ENCODE measurements at places on chromosomes 7 and 10.

DNA sequence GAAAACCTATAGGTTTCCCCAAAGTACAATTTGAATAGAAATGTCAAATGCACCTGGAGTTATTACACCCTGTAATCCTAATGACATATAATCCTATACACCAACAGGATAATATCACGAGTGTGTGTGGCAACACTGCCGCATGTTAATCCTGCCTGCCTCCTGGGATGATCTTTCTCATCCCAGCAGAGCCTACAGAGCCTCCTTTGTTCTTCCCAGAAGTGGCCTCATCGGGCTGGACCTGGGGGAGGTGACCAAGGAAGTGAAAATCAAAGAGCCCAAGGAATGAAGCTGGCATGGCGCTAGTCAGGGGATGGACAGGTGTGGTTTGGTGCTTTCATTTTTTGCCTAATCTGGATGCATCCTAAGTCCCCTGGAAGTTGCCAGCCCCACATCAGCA, 29.5 kb upstream of the LEP start:
- no peak for DNase-seq

DNA sequence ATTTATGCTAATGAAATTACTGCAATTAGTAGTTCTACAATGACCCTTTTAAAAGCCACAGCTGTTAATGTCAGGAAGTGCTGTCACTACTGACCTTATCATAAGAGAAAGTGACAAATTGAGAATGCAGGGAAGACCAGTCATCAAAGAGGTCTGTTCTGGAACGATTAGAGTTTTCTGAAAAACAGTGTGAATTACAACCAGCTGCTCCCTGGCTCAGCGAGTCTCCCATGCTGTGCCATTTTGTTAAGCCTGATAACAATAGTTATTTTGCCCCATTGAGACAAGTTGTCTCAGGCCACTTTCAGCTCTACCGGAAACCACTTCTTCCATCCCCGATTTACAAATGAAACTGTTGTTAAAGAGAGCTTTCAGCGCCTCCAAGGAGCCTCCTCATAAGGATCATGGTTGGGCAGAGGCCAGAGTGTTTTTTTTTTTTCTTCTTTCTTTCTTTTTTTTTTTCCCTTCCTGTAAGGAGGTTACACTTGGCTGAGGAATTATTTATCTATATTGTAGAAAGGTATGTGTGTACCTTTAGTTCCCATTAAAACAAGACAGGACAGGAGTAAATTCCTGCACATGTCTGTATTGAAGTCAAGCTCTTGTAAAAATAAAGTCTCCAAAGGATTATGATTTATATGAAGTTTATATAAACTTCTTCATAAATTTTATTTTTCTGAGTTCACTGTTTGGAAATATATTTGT, 173.6 kb downstream of the CDCA7L start:
- DNase-seq: no peak

- DNase-seq: no peak
These were observed 20.1 kb upstream of the HDAC9 start for GRCh38 chr7:18475488-18475887.

DNA sequence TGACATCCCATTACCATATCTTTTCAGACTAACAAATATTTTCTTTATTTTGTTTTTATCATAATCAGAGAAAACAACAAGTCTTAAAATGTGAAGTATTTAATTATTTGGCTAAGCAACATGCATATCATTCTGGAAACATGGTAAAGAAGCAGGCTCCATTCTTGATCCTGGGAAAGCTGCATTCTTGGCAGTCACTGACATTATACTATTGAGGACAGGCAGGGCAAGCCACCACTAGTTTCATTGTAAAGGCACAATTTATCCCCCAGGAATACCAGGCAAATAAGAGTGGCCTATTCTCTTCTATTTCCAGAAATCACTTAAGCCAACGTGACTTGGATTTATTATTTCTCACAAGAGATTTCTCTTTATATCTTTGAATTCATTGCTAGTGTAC, 153.8 kb upstream of the AKR1E2 start:
- no peak for DNase-seq

DNA sequence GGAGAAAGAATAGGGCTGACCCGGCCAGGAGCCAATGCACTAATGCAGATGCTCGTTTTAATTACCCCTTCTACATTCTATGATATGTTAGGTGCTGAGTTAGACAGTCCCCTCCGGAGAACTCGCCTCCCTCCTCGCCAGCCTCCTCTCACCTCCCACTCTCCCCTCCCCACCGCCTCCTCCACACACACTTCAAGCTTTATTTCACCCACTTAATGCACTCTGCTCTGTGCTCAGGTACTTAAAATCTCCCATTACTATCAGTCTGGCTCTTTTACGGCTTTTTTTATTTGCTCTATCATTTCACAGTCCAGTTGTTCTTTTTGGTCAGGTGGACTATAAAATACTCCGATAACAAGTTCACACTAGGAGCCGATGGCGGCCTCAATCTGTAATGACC, 231.6 kb downstream of the TEX36 start:
- no peak for DNase-seq

- no peak for DNase-seq
These were observed 2.9 kb upstream of the IFRD1 start for GRCh38 chr7:112447406-112447805.

DNA sequence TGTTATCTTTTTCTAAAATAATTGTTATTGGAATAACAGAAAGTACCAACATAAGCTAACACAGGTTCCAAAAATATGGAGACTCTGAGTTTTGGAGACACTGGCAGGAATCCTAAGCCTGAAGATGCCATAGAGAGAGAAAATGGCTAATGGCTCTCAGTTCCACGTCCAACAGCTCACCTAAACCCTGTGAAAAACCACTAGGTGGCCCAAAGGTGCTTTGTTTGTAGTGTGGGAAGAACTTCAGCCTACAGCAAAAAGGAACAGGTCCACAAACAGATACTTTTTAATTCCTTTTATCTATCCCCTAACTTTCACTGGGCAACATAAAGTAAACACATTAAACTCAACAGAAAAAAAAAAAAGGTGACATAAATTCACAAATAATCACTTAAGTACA, 272.3 kb downstream of the SEMA3D start:
- no peak for DNase-seq

GRCh38 chr10:102669206-102670064, 25.2 kb downstream of the TRIM8 start:
- DNase-seq: no peak

DNA sequence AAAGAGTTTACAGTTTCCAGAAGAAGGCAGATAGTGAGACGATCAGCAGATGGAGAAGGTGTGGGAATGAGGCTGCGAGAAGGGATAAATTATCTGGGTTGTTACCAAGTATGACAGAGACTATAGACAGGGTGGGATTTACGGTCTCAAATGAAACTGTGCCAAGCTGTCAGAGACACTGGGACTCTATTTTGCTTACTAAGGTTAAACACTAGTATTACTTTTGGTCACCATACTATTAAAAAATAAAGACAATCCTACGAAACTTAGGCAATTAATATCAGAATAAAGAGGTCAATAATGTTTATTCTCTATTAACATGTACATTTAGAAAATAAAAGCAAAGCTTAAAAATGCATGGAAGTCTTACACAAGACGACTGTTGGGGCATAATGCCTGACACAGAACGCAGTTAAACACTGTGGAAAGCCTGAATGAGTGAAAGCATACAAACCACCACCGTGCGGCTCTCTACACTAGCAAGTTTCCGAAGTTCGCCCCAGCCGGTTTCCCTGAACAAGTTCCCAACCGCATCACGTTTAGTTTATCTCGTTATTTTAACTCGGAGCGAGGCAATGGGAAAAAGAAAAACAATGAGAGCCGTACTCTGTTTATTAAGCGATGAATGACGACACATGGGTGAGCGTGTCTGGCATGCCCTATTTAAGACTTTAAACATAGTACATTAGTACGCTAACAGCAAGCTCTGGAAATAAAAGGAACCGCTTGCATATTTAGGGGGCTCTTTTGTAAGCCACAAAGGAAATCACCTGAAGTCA, 909 bp upstream of the CC2D2B start:
- peak; percentile 42 for DNase-seq

- DNase-seq: no peak
These were observed 17.0 kb downstream of the CPA4 start for GRCh38 chr7:130309986-130310385.

DNA sequence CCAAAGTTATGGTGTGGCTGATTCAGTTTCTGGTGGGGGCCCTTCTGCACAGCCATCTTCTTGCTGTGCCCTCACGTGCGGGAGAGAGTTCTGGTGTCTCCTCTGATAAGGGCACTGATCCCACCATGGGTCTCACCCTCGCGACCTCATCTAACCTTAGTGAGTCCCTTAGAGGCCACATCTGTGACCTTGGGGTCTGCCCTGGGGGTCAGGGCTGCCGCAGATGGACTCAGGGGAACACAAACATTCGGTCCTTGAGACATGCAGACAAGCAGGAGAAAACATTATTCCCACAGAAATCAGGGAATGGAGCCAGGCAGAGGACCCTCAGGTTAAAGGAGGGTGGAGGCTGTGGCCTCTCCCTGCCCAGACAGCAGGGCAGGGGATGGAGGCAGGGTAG, 177.9 kb downstream of the DNAJB6 start:
- DNase-seq: no peak

- DNase-seq: no peak
These were observed 993.4 kb downstream of the TYW1 start for GRCh38 chr7:67990003-67990402.

GRCh38 chr7:125675640-125676039, 746.0 kb upstream of the POT1 start:
- no peak for DNase-seq

GRCh38 chr10:126496771-126497545, 108.7 kb upstream of the ADAM12 start:
- no peak for DNase-seq

DNA sequence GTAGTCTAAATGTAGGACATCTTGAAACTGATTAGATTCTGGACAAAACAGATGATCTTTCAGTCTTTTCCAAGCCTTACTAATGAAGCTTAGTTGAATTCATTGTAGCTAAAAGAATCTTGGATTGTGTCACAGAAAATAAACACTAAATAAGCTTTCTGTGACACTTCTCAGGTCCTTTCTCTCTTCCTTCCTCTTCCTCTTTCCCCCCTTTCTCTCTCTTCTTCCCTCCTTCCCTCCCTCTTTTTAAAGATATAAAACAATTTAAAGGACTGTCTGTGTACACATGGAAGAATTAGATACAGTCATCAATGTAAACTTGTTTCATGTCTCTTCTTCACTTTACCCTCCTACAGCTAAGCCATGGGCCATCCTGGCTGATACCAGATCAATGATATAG, 5.3 kb upstream of the COMMD3 start:
- DNase-seq: no peak

DNA sequence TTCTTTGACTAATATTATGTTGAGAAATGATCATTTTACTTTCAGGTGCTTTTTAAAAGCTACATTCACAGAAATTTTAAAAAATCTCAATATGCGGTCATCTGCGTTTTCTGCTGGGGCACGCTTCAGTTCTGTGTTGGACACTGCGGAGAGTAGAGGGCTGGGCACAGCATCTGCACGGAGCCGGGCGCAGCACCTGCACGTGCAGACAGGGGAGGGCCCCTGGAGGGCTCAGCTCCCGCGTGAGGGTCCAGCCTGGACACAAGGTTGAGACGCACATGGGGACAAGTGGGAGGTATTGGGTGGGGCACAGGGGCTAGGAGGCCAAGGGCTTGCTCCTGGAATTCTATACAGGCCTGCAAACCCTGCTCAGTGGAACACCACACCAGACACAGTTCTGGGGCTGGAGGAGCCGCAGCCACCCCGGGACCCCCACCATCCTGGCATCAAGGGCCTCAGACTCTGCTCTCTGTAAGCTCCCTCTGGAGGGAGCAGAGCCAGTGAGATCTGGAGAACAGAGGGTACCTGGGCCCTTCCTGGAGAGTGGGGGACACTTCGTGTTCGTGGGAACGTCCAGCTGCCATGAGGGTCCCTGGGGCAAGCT, 20.4 kb upstream of the FAM20C start:
- no peak for DNase-seq

- DNase-seq: no peak
These were observed 91.3 kb upstream of the SMIM30 start for GRCh38 chr7:113209449-113210203.

GRCh38 chr10:90741926-90742565, 115.8 kb downstream of the HTR7 start:
- DNase-seq: no peak
